NCI-H146 (cell line): ENCODE measurements at places on chromosomes 2 and 18.

- DNase-seq: no peak
These were observed 8.4 kb downstream of the KCNIP3 start for GRCh38 chr2:95305380-95306061.

GRCh38 chr2:65353927-65354326 is 78.5 kb downstream of the SPRED2 start:
- no peak for DNase-seq

DNA sequence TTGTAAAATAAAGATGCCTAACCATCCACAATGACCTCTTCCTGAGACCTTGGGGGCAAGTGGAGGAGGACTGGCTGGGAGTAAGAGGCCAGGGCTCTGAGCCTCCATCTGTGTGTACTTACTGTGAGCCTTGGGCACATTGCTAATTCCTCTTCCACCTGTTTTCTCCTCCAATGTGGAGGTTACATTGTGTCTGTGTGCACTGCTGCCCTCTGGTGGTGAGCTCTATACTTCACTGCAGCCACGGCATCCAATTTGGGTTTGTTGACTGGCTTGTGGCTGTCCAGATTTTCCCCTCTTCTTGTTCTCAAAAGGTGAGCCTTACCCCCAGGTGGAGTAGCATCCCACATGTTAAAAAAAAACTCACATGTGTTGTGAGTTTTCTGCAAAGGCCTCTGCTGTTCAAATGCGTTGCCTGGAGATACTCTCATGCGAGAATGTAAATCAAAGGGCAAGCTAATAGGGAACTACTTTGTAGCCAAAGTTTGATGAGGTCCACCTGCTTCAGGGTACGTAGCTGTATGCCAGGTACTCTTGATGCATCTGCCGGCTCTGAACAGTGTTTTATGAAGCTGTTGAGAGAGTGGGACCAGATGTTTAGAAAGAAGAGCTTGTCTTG is 80.8 kb downstream of the APOB start:
- peak; percentile 54 for DNase-seq

DNA sequence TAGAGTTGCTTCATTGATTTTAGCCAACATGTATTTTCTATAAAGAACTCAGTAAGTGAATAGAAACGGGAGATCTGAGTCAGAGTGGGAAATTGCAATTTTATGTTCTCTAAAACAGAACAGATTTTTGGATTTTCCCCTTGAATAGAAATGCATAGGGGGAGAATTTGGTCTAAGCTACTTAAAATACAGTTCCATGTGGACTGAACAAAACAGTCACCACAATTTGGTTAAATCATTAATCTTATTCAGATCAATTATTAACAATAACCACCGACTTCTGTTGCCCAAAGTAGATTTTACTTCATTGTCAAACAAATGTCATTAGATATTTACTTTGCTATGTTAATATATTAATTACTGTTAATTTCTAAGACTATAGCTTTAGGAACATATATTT is 107.7 kb downstream of the SCG2 start:
- DNase-seq: no peak

- DNase-seq: peak; percentile 97
These were observed at the start of gene CDH7 for GRCh38 chr18:65750389-65751154. TSS of gene CDH7 (plus strand) at chr18:65751012. CDS start at chr18:65762843, 11,831 bp downstream.

GRCh38 chr2:170651624-170652325 is 63.4 kb upstream of the SP5 start:
- no peak for DNase-seq

DNA sequence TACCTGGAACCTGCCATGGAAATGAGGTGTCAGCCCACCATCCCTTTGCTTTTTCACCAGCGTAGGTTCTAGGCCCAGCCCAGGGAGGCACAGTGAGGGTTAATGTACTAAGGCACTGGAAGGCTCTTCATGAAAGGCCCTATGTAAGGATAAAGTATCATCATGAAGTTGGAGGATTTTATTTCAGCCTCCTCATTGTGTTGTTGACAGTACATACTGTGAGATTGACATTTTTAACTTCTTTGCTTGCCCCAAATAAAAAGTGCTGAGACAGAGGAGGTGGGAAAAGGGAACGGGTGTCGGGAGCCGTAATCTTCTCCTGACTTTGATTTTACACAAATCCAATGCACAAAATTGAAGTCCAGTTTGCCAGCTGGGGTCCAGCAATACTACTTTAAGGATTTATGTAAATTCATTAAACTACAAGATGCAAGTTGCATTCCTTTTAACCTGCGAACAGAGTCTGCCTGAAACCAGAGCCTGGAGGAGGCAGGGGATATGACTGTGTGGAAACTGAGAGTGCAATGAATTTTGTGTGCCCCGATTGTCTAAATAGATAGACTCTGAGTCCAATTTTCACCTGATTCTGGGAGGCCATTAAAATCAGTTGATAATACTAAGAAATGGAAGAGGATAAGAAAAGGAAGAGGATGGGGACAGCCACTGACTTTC is 5.4 kb upstream of the NCKAP5 start:
- DNase-seq: no peak

GRCh38 chr2:239152916-239153305 is 247.9 kb downstream of the HDAC4 start:
- no peak for DNase-seq

DNA sequence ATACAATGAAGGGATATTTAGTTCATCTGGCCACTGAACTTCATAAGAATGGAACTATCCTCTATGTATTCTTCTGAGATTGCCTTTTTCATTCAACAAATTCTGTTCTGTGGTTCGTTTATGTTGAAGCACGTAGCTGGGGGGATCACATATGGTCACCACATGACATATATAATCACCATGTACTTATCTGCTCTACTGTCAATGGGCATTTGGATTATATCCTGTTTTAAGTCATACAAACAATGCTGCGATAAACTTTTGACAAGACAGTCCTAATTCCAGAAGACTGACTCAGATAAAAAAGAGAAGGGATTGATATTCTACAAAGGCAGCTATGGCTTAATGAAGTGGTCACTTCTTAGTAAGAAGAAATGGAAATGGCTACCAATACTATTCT is 116.0 kb upstream of the CCDC195 start:
- DNase-seq: no peak

GRCh38 chr2:85324639-85325465 is 2.9 kb downstream of the TGOLN2 start:
- DNase-seq: peak; percentile 31

- no peak for DNase-seq
These were observed 270.0 kb downstream of the CYRIA start for GRCh38 chr2:16395601-16396000.

DNA sequence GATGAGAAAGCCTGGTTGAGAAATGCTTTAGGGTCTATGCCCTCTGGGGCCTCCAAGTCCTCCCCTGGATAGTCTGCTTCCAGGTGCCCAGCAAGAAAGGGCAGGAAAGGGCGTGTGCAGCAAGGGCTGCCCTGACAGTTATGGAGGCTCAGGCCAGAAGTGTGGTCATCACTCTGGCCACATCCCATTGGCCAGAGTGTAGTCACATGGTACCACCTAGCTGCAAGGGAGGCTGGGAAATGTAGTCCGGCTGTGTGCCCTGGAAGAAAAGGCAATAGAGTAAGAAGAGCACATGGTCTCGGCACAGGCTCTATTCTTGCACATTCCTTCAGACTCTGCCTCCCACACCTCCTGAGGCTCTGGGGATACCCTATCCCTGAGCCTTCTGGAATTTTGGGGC is 35.7 kb downstream of the ODC1 start:
- peak; percentile 41 for DNase-seq

DNA sequence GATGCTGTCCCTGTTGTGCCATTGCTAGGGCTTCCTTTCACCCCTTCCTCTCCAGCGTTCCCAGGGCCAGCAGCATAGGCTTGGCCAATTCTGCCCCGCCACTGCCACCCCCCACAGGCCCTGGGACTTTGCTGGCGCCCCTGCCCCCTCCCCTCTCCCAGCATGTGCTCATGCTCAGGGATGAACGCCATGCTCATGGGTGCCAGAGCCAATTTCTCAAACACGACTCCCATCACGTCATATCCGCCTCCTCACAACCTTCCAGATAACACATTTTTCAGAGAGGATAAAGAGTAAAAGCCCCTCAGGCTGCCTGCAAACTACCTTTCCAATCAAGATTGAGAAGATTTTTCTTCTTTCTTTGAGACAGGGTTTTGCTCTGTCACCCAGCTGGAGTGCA is 48.6 kb downstream of the DNMT3A start:
- DNase-seq: no peak

GRCh38 chr2:28326469-28326805 is 66.2 kb upstream of the FOSL2 start:
- DNase-seq: peak; percentile 73

GRCh38 chr2:43087413-43087812 is 139.0 kb downstream of the ZFP36L2 start:
- DNase-seq: no peak

GRCh38 chr2:101328474-101329007 is 20.0 kb upstream of the RNF149 start:
- no peak for DNase-seq

- DNase-seq: no peak
These were observed 255.2 kb downstream of the CDH7 start for GRCh38 chr18:66005831-66006588.

DNA sequence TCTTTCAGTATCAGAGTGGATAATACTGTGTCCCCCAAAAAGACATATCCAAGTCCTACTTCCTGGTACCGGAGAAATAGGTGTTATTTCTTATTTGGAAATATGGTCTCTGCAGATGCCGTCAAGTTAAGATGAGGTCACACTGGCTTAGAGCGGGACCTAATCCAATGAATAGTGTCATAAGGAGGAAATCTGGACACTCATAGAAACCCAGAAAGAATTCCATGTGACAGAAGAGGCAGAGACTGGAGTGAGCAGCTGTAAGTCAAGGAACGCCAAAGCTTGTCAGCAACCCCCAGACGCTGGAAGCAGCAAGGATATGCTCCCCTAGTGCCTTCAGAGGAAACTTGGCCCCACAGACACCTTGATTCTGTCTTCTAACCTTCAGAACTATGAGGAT is 69.8 kb downstream of the CCBE1 start:
- DNase-seq: no peak

- peak; percentile 69 for DNase-seq
These were observed 10.3 kb upstream of the HOXD1 start for GRCh38 chr2:176178038-176178756.

GRCh38 chr2:101230541-101231001 is 22.1 kb upstream of the CNOT11 start:
- no peak for DNase-seq

GRCh38 chr2:127664065-127664894 is 11.1 kb downstream of the LIMS2 start:
- no peak for DNase-seq

DNA sequence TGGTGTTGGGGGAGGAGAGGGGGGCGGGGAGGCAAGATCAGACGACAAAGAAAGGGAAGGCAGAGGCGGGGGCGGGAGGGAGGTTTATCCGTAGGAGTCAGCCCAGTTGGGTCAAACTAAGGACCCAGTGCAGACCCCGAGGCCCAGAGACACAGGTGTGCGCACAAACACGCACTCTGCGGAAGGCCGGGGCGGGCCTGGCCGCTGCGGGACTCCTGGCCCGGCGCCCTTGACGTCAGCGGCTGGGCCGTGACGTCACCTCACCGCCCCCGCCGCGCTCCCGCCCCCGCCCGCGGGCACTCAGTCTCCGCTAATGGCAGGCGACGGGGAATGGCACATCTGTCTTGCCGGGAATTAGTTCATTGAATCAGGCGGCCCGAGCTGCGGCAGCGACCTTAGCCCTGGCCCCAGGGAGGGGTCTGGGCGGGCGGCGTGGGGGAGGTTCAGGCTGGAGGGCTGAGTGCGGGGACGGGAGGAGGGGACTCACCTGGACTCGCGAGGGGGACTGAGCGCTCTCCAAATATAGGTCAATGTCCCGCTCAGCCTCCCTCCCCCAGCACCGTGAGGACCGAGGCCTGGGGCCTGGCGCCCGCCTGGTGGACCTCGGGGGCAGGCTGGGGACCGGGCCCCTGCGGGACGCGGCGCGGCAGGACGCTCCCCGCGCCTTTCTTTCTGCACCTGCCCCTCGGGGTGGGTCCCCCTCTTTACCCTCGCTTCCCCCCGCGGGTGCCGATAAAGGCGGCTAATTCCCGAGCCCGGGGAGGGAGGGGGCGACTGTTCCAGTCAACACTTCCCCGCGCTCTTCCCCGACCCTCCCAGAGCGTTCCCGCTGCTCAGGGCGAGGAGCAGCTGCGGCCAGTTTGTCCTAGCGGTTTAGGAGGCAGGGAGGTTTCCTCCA is 15.5 kb upstream of the ECEL1 start:
- DNase-seq: peak; percentile 20

DNA sequence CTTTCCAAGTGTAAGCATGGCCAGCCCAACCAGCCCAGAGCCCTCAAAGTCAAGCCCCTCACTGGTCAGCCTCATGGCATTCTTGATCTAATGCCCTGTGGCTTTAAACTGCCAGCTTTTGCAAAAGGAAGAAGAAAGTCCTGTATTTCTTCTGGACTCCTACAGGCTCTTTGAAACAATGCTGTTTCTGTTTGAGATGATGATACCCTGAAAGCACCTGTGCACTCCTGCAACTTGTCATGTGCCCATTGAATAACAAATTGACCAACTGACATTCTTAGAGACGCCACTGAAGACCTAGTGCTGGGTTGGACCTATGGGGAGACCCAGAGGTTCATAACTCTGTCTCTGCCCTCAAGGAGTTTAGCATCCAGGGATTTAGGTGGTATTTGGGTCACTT is 82.0 kb upstream of the MSH2 start:
- DNase-seq: no peak

GRCh38 chr2:157439824-157440186 is 4.1 kb downstream of the CYTIP start:
- no peak for DNase-seq

GRCh38 chr2:174023591-174024523 is 58.7 kb upstream of the SP3 start:
- no peak for DNase-seq

GRCh38 chr2:193505620-193506019 is 1310.9 kb upstream of the TMEFF2 start:
- DNase-seq: no peak

DNA sequence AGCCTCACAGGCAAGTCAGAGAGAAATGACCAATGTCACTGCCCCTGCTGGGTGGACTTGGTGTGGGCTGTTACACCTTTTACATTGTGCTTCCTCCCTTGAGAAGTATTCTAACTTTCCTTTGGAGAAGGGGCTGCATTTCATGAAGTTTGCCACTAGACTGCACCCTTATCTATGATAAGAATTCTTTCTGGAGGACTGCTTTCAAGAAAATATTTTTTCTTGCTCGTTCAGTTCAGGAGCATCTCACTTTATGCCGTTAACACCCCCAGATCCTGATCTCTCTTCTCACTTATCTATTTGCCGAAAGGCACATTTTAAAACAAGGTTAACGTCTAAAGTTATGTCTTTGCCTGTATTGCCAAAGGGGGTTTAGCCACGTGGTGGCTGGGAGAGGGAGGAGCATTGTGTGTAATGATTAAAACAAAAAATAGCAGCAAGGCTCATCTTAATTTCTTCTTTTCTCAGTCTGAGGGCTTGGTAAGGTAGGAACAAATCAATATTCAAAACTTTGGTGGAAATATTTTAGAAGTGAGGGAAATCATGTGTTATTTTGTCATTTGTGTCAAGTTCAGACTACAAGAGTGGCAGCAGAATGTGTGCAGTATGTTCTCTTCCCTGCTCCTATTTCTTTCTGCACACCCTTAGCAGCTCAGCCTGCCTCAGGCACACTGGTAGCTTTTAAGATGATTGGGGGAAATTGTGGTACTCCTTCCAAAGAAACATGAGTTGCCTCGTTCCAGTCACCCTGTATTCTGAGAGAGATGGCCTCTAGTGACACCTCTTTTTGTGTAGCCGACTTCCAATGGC is 1.6 kb upstream of the IGFBP5 start:
- DNase-seq: peak; percentile 37

- no peak for DNase-seq
These were observed 233.2 kb downstream of the TCF4 start for GRCh38 chr18:55354795-55355194.
